GM12878 (cell line): ENCODE measurements at places on chromosomes 1 and 21.
A peak's percentile ranks its signal among the peaks of the same experiment; 100 is the strongest.

DNA sequence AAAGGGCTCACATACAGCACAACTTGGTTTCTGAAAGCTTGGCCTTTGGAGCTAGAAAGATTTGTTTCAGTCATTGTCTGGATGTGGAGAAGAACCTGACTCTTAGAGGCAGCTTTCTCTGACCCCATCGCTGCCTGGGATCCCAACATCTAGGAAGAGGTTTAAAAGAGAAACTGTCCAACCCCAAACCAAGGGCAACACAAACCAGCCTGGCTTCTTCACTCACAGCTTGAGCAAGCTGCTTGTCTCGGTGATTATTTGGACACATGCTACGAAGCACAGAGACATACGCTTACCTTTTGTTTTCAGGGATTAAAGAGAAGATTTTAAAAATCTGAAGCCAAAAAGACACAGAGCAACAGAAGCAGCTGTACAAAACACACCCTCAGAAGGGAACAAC lies 109.8 kb downstream of the ETS2 start:
- no peak for DNase-seq

- DNase-seq, result no peak
Observed at GRCh38 chr21:35940074-35940927, 120.0 kb downstream of the SETD4 start.

DNA sequence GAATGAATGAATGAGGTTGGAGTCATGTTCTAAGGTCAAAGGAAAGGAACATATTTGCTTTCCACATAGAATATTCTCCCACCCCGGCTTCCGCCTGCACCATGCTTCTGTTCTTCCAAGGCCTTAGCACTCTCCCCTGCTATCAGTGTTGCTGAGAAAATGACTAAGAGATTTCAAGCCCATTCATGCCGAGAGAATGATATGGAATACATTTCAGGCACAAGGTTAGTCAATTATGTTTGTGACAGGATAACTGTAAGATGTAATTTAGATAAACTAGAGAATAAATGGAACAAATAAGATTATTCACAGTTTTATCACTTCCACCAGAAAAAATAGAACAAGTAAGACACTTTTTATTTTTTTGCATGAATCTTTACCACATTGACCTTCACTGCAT lies 122.6 kb downstream of the PLD5 start:
- DNase-seq, result no peak

DNA sequence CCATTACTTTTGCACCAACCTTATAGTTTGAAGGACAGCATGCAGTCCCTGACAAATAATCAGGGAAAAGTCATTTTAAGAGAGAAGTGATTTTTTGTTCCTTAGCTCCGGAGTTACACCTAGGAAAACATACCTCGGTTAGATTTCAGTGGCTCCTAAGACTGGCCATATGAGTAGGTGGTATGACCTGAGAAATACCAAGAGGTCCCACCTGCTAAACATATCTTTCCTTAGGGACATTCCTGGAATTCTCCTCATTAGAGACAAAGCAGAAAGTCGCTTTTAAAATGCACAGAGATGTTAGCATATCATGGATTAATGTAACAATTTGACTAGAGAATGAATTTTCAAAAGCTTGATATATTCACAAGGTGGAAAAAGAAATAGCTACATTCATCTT lies 84.2 kb upstream of the RNPC3 start:
- DNase-seq, result no peak

- no peak for DNase-seq
Observed at GRCh38 chr1:89995598-89996449, 914 bp downstream of the ZNF326 start.

- DNase-seq, result no peak
Observed at GRCh38 chr1:234885601-234886000, 243.0 kb downstream of the TOMM20 start.

DNA sequence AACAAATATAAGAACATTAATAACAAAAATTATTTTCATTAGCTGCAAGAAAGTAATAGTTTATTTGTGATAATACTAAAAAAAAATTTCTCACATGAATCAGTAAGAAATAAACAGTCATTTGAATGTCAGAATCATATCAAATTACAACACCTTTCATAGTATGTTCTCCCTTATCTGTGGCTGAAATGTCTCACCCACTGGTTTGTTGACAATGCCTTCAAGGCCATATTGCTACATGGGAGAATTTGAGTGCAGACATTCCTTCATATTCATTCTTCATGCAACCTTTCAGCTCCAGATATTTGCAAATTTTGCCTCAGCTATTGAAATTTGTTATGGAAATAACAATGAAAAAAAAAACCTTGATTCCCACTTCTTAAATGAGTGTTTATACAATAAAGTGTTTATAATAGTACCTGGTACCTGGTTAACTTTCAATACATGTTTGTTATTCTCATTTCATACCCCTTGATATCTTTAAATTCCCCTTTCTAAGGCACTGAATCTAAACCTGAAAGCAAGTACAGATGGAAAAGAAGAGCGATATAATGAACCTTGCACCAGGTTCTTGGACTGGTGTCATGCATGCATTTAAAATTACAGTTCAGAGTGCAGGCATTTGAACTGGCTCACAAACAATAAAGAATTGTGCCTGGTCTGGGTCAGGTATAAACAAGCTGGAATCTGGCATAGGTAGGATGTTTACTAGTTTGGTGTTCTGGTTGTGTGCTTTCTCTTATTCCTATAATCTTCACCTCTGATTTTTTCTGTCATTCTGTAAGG lies 242.2 kb upstream of the ADGRL2 start:
- DNase-seq, result no peak

- no peak for DNase-seq
Observed at GRCh38 chr1:39335216-39335615, 130.7 kb downstream of the MACF1 start.

DNA sequence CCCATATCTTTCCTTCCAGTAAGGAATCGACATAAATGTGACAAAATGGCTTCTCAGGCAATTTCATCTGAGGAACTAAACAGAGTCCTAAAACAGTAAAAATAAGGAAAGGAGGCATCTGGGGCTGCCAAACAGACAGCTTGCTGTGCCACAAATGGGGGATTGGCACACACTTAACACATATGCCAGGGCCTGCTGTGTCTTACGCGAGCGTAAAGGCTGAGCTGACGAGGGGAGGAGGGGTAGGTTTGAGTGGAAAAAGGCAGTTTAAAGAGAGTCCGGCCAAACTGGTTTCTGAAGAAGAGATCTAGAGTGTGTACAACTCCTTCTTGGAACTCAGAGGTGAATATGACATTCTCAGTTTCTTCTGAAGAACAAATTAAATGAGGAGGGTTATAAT lies 244.1 kb upstream of the MAP1LC3C start:
- no peak for DNase-seq

DNA sequence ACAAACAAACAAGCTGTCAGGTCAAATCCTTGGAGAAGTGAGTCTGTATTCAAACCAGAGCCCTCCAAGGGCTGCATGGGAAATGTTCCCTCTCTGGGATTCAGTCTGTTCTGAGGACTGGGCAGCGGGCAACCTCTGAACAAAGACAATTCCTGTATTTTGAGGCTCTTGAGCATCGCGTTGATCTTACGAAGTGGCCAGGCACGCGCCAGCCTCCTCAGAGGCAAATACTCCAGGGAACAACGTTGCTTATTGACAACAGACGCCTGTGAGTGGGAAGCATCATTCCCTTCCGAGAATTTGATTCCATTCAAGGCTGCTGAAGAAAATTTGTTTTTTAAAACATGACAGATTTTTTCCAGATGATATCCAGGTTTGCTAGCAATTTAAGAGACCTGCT lies 20.0 kb upstream of the TACSTD2 start:
- no peak for DNase-seq

- DNase-seq, result no peak
Observed at GRCh38 chr1:61434276-61434675, 290.7 kb downstream of the TM2D1 start.

DNA sequence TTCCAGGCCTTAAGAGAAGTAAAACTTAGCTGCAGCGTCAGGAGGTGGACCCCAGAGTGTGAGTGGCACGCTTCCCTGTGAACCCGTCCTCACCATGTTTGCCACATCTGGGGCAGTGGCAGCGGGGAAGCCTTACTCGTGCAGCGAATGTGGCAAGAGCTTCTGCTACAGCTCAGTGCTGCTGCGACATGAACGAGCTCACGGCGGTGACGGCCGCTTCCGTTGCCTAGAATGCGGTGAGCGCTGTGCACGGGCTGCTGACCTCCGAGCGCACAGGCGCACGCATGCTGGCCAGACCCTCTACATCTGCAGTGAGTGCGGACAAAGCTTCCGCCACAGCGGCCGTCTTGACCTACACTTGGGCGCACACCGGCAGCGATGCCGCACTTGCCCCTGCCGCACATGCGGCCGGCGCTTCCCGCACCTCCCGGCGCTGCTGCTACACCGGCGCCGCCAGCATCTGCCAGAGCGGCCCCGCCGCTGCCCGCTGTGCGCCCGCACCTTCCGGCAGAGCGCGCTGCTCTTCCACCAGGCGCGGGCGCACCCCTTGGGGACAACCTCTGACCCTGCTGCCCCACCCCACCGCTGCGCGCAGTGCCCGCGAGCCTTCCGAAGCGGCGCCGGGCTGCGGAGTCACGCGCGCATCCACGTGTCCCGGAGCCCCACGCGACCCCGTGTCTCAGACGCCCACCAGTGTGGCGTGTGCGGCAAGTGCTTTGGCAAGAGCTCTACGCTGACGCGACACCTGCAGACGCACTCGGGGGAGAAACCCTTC lies 9.3 kb downstream of the ZNF672 start:
- no peak for DNase-seq

DNA sequence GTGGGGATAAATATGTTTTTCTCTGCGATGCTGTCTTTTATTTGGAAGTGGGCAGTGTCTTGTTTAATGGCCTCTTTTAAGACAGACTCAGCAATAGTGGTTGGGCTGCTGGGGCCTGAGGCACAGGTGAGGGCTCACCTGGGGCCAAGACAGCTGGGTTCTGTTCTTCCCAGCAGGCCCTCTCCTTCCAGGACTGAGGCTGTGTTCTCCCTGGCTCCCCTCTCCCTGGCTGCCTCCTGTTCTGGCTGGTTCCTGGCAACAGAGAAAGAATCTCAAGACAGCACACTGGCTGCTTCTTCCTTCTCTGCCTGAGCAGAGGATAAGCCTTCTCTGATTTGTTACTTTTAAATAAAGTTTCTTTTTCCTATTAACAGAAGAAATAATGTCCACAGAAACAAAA lies 7.4 kb upstream of the GRHL3 start:
- no peak for DNase-seq

DNA sequence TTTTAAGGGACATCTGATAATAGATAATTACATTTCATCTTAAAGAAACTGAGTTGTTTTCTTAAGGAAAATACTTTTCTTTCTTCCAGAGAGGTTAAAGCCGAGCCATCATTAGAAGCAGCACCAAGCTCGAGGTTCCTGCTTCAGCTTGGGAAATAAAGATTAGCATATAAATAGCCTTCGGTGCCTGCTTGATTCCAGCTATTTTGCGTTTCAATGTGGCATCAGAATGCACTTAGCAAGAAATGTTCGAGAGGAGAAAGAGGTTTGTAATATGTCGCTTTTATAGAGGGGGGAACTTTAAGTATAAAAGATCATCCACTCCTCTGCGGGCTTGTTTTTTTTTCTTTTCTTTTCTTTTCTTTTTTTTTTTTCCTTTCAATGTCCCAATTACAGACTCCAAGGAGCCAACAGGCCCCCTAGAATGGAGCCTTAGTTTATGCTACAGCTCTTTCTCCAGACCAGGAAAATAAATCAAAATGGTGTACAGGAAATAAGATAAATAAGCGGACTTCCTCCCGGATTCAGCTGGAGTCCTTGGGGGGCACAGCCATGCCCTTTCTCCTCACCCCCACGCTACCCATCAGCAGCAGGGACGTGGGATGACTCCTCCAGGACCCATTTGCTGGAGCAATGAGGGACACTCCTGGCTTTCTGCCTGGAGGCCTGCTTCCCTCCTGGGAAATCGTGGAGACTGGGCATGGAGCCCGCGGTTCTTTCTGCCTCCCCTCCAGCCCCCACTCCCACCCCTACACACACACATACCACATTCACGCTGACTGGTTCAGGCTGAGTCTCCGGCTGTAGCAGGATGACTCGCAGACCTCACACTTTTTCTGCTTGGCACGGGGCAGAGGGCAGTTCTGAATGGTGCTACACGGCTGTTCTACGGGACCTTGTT lies 131.6 kb downstream of the RRAGC start:
- DNase-seq, result no peak

DNA sequence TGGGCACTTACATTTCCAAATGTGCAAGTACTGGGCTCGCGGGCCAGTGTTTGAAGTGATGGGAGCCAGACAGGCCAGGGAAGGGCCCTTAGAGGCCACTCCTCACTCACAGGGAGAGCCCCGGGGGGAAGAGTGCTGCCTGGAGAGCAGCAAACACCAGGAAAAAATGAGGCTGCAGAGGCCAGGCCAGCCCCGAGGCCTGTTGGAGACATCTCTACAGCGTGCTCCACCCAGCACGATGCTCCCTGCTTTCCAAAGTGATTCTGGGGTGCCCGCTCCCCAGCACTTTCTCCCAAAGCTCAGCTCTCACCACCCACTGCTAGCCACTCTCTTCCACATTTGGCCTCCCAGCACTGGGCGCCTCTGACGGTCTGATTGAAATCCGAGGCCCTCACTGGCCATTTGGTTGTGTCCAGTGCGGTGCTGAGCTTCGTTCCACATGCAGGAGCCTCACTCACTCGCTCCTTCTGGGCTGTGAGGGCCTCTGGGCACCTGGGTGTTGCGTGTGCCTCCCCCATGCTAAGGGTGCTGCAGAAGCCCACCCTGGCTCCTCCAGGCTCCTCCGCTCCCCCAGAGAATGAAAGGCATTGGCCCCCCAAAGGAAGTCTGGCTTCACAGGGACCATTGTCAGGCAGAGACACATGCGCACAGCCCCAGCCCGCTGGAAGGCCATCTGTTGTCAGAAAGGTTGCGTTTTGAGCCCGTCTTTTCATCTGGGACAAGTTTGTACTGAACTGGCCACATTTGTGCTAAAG lies 385.4 kb upstream of the VAMP3 start:
- no peak for DNase-seq

- DNase-seq, result peak; percentile 27
Observed at GRCh38 chr21:44012474-44013379, 618 bp downstream of the TRAPPC10 start.

GRCh38 chr1:53183095-53183990 lies 13.3 kb upstream of the CPT2 start:
- no peak for DNase-seq

DNA sequence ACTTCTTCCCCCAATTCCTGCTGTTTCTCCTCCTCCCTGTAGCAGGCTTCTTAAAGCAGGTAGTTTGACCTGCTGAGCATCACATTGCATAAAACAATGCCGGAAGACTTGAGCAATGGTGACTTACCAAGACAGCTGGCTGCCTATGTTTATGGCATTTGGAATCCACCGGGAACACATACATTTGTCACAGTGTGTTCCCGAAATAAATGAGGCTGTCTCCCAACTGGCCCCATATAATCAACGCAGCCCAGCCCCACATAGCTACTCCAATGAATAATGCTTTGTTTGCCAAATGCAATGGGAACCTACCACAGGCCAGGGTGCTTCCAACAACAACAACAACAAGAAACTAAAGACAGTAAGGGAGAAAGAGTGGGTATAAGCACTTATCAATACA lies 186.1 kb upstream of the MAP1LC3C start:
- DNase-seq, result no peak

DNA sequence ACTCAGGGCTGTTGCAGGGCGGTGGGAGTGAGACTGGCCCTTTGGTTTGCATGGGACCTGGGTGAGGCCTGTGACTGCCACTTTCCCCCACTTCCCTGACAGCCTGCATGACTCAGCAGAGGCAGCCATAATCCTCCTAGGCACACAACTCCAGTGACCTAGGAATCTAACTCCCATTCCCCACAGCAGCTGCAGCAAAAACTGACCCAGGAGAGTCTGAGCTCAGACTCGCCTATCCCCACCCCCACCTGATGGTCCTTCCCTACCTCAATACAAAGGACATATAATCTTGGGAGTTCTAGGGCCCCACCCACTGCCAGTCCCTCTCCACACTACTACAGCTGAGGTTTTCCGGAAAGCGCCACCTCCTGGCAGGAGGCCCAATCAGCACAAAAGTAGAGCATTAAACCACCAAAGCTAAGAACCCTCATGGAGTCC lies 26.7 kb downstream of the NDC1 start:
- no peak for DNase-seq
